A673 (cell line): ENCODE measurements at places on chromosomes 5 and 9.
A peak's percentile ranks its signal among the peaks of the same experiment; 100 is the strongest.

- no peaks in the 10 kb centered on the region for H3K36me3 ChIP-seq
- no peaks in the 10 kb centered on the region for H3K27me3 ChIP-seq
- H3K4me1 ChIP-seq, result no peaks in the 10 kb centered on the region
- DNase-seq, result no peak
These were observed 247.2 kb downstream of the HSPA4 start for GRCh38 chr5:133299021-133299420.

DNA sequence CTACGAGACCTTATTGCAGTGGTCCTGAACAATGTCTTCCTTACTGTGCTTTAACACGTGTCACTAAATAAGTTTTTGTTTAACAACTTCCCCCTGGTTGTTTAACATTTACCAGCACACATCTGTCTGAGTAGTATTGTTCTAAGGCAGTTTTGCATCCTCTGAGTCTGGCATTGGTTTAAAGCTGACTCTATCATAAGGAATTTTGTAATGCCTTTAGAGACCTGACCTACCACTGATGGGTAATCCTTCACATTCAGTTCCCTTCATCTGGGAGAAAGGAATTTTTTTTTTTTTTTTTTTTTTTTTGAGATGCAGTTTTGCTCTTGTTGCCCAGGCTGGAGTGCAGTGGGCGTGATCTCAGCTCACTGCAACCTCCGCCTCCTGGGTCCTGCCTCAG is 20.0 kb upstream of the PCAT7 start:
- H3K4me3 ChIP-seq, result no peak overlapping the region
- no peak overlapping the region for H3K27ac ChIP-seq
- DNase-seq, result no peak
- H3K36me3 ChIP-seq, result no peaks in the 10 kb centered on the region
- no peaks in the 10 kb centered on the region for H3K4me1 ChIP-seq
- H3K27me3 ChIP-seq, result no peaks in the 10 kb centered on the region

DNA sequence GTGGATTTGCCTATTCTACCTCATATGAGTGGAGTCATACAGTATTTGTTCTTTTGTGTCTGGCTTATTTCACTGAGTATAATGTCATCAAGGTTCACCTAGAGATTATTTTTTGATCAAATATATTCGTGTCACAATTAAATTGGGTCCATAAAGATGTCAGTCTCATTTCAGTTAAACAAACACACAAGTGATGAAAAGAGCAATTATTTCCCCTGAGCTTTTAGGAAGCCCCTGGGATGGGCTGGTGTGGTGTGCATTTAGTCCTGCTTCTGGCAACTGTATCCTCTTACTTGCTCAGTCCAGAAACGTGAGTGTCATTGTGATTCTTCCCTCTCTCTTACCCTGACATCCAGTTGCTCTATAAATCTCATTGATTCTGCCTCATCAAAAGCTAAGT is 52.8 kb upstream of the CARTPT start:
- H3K36me3 ChIP-seq, result no peaks in the 10 kb centered on the region
- no peak overlapping the region for H3K27ac ChIP-seq
- DNase-seq, result no peak
- no peak overlapping the region for H3K4me3 ChIP-seq
- H3K27me3 ChIP-seq, result no peaks in the 10 kb centered on the region

DNA sequence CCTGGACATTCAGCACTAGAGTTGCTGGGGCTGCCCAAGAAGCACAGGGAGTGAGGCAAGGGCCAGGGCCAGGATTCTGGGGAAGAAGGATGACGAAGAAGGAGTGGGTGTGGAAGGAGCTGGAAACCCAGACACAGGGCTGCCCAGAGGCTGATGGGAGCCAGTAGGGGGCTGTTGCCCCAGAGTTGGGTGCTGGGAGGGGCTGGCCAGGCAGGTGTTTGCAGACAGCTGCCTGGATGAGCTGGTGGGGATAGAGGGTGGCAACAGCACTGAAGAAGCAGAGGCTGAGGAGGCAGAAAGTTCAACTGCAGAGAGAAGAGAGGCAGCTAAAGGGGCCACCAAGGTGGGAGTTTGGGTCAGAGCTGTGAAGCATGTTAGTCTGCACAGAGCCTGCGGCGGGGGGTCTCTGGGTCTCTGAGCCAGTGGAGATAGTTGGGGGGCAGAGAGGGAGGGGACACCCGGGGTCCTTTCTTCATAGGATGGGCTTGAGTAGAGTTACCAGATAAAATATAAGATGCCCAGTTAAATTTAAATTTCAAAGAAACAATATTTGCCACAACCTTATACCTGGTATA is 2.5 kb upstream of the AQP7 start:
- DNase-seq, result no peak
- H3K36me3 ChIP-seq, result no peaks in the 10 kb centered on the region
- no peaks in the 10 kb centered on the region for H3K4me1 ChIP-seq
- no peak overlapping the region for H3K4me3 ChIP-seq
- no peaks in the 10 kb centered on the region for H3K27me3 ChIP-seq
- no peak overlapping the region for H3K27ac ChIP-seq

GRCh38 chr5:74183041-74183440 is 457.5 kb downstream of the ENC1 start:
- DNase-seq, result no peak
- no peaks in the 10 kb centered on the region for H3K36me3 ChIP-seq
- H3K27me3 ChIP-seq, result peaks cover 4% of the 10 kb centered on the region
- no peak overlapping the region for H3K4me3 ChIP-seq
- peaks cover 4% of the 10 kb centered on the region for H3K4me1 ChIP-seq

GRCh38 chr5:10701567-10702039 is 59.4 kb downstream of the DAP start:
- peak; percentile 55 for DNase-seq
- H3K27me3 ChIP-seq, result no peaks in the 10 kb centered on the region
- no peaks in the 10 kb centered on the region for H3K36me3 ChIP-seq
- H3K4me3 ChIP-seq, result no peak overlapping the region

- H3K4me3 ChIP-seq, result no peak overlapping the region
- H3K4me1 ChIP-seq, result no peaks in the 10 kb centered on the region
- H3K36me3 ChIP-seq, result no peaks in the 10 kb centered on the region
- H3K27me3 ChIP-seq, result no peaks in the 10 kb centered on the region
- no peak overlapping the region for H3K27ac ChIP-seq
- peak; percentile 29 for DNase-seq
These were observed 120.1 kb upstream of the POC5 start for GRCh38 chr5:75837258-75837841.

DNA sequence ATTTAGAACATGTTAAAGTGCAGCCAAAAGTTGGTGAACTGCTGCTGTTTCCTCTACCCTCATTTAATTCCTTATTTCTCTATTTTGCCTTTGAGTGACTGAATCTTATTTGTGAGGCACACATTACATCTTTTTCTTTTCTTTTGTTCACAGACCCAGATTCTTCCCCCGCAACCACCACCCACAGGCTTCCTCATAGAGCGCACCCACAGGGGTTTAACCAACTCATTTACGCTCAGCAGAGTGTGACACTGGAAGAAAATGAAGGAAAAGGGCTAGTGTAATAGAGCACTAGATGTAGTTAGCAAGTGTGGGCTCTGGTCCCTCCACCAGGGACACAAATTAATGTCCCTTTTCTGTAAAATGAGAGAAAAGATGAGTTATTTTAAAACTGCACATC is 200.7 kb downstream of the PARP8 start:
- H3K4me3 ChIP-seq, result no peak overlapping the region
- H3K27ac ChIP-seq, result no peak overlapping the region
- peaks cover 3% of the 10 kb centered on the region for H3K4me1 ChIP-seq
- H3K27me3 ChIP-seq, result no peaks in the 10 kb centered on the region
- H3K36me3 ChIP-seq, result no peaks in the 10 kb centered on the region
- DNase-seq, result peak; percentile 72

- H3K36me3 ChIP-seq, result peaks cover 16% of the 10 kb centered on the region
- peak overlapping the region; percentile 93 for H3K27ac ChIP-seq
- DNase-seq, result no peak
- peak overlapping the region; percentile 56 for H3K4me3 ChIP-seq
- H3K27me3 ChIP-seq, result no peaks in the 10 kb centered on the region
These were observed 5.2 kb downstream of the DUSP1 start for GRCh38 chr5:172765766-172766286.

DNA sequence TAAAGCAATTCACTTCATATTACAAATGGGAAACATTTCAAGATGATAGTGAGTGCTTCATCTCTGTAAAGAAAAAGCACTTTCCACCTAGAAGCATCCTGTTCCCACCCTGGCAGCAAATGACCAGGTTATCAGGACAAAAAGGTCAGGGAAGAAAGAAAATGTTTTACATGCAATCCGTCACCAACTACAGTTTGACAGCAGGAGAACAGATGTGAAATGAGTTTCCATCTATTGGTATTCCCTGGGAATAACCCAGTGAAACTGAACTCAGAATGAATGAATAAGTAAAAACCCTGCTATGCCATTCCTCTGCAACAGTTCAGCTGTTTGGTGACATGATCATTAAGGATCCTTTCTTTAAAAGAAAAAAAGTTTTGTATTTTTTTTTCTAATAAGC is 67.6 kb downstream of the HTR1A start:
- H3K4me1 ChIP-seq, result no peaks in the 10 kb centered on the region
- no peak overlapping the region for H3K27ac ChIP-seq
- DNase-seq, result no peak

- no peaks in the 10 kb centered on the region for H3K4me1 ChIP-seq
- no peaks in the 10 kb centered on the region for H3K36me3 ChIP-seq
- H3K27ac ChIP-seq, result no peak overlapping the region
- H3K4me3 ChIP-seq, result no peak overlapping the region
- DNase-seq, result no peak
These were observed 2.8 kb upstream of the IL3 start for GRCh38 chr5:132057498-132058255.

GRCh38 chr5:10760921-10761184 is 181 bp downstream of the DAP start:
- peaks cover 29% of the 10 kb centered on the region for H3K4me1 ChIP-seq
- H3K27ac ChIP-seq, result peak overlapping the region; percentile 88
- no peaks in the 10 kb centered on the region for H3K36me3 ChIP-seq
- H3K4me3 ChIP-seq, result peak overlapping the region; percentile 89

DNA sequence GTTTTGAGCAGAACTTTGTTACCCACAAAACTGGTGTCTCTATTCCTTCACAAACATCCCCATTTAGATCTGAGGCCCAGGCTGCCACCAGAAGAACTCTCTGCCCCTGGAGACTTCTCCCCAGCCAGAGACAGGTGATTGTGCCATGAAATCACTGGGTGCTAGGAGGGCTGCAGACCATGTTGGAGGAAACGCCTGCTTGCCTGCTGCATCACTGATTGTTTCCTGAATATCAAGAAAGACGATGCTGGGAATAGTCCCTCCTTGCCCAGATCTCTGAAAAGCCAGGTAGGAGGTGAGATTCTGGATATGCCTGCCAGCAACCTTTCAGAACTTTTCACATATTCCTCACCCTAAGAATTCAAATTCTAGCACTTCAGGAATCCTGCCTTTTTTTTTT is 8.1 kb downstream of the ZNF366 start:
- H3K4me3 ChIP-seq, result no peak overlapping the region
- H3K4me1 ChIP-seq, result peaks cover 4% of the 10 kb centered on the region
- no peak overlapping the region for H3K27ac ChIP-seq
- DNase-seq, result no peak

GRCh38 chr5:1050423-1051365 is 42.1 kb downstream of the NKD2 start:
- no peaks in the 10 kb centered on the region for H3K36me3 ChIP-seq
- H3K27me3 ChIP-seq, result no peaks in the 10 kb centered on the region
- DNase-seq, result no peak

GRCh38 chr5:151637676-151638075 is 46.5 kb upstream of the FAT2 start:
- H3K4me1 ChIP-seq, result no peaks in the 10 kb centered on the region
- no peak for DNase-seq
- peaks cover 4% of the 10 kb centered on the region for H3K27me3 ChIP-seq
- H3K27ac ChIP-seq, result no peak overlapping the region
- H3K4me3 ChIP-seq, result no peak overlapping the region

DNA sequence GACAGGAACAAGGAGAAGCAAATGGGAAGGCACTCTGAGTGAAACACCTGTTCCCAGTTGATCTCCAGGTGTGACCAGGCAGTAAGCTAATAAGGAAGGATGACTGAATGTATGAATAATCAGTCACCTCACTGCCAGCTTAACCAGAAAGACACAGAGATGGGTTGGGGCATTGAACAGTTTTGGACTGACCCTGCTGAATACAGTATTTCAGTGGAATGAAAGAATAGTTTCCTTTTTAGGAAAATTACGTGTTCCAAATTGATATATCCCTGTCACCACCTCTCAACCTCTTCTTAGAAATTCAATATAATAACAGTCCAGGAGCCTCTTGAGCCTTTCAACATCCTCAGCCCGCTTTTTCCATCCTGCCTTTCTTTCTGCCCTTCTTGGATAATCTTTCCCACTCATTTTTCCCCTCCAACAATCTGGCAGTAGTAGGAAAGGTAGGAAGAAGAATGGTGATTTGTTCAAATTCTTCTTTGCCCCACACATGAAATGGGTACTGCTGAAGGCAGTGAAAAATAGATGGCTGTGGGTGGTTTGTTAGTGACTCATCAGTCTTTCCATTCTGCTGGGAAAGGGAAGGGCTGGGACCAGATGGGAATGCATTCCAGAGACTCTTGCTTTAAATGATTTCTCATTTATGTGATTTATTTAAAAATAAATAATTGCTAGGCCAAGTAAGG is 117.9 kb downstream of the ZSWIM6 start:
- H3K36me3 ChIP-seq, result peaks cover 13% of the 10 kb centered on the region
- peaks cover 19% of the 10 kb centered on the region for H3K4me1 ChIP-seq
- DNase-seq, result peak; percentile 44
- H3K27ac ChIP-seq, result peak overlapping the region; percentile 54
- H3K4me3 ChIP-seq, result no peak overlapping the region

- no peaks in the 10 kb centered on the region for H3K27me3 ChIP-seq
- no peaks in the 10 kb centered on the region for H3K36me3 ChIP-seq
- H3K4me1 ChIP-seq, result no peaks in the 10 kb centered on the region
- no peak for DNase-seq
- H3K4me3 ChIP-seq, result no peak overlapping the region
These were observed 60.3 kb upstream of the MAP3K1 start for GRCh38 chr5:56755036-56755555.

- no peak for DNase-seq
- no peak overlapping the region for H3K27ac ChIP-seq
- H3K4me1 ChIP-seq, result no peaks in the 10 kb centered on the region
- H3K27me3 ChIP-seq, result no peaks in the 10 kb centered on the region
- no peaks in the 10 kb centered on the region for H3K36me3 ChIP-seq
These were observed 9.3 kb upstream of the SIL1 start for GRCh38 chr5:139207297-139208000.

- H3K27ac ChIP-seq, result no peak overlapping the region
- H3K36me3 ChIP-seq, result no peaks in the 10 kb centered on the region
- no peaks in the 10 kb centered on the region for H3K4me1 ChIP-seq
- DNase-seq, result no peak
These were observed 1061.9 kb upstream of the CDH18 start for GRCh38 chr5:21049901-21050300.

DNA sequence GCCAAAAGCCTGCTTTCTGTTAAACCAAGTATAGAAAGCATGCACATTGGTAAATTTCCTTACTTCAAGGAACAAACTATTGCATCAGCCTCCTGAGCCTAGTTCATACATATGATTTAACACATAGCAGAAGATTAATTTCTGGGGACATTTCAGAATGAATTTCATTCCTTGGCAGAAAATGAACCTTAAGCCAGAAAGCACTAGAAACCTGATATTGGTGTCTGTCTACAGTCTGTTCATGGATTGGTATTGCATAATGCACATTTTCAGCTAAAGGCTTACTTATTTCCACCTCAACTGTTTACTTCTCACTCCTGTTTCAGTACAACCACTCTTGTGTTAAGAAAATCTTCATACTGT is 1471.8 kb upstream of the NUDT12 start:
- no peak overlapping the region for H3K4me3 ChIP-seq
- peak overlapping the region; percentile 32 for H3K27ac ChIP-seq
- H3K4me1 ChIP-seq, result no peaks in the 10 kb centered on the region
- H3K36me3 ChIP-seq, result no peaks in the 10 kb centered on the region
